ENCODE measurements at places on chromosomes 11 and 22.

DNA sequence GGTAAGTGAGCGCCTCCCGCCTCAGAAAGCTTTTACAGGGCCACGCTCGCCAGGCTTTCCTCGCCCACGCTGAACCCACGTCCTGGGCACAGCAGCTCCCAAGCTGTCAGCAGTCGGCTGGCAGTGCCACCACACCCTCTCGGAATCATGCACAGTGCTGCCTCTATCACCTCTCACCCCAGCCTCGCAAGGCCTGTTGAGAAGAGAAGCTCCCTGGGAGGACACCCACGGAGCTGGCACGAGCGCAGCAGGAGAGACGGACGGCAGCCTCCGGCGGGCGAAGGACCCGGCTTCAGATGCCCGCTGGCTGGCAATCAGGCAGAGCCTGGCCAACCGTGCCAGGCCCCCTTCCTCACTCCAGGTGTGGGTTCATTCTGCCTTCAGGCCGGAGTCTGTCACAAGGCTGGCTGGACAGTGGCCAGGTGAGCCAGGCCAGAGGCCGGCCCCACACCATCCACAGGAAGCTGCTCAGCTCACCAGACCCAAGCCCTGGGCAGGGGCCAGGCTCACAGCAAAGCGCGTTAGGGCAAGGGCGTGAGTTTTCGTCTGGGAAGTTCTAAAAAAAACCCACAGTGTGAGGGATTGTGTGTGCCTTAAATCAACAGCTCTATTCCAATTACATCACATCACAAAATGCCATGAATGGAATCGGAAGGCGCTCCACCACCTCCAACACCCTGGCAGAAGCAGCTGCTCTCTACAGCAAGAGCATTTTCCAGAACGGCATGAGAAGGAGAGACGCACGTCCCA lies 33.2 kb downstream of the TOLLIP start:
- no peaks in the 10 kb centered on the region for H3K4me1 ChIP-seq
- no peak overlapping the region for H3K27ac ChIP-seq
- DNase-seq: no peak
- H3K36me3 ChIP-seq: no peaks in the 10 kb centered on the region
- H3K27me3 ChIP-seq: no peaks in the 10 kb centered on the region

- DNase-seq: no peak
- H3K4me3 ChIP-seq: no peak overlapping the region
- H3K4me1 ChIP-seq: no peaks in the 10 kb centered on the region
- no peak overlapping the region for H3K27ac ChIP-seq
- H3K36me3 ChIP-seq: no peaks in the 10 kb centered on the region
These were observed 60.4 kb downstream of the BCL2L13 start for GRCh38 chr22:17698948-17699347.

- no peaks in the 10 kb centered on the region for H3K36me3 ChIP-seq
- no peaks in the 10 kb centered on the region for H3K27me3 ChIP-seq
- H3K27ac ChIP-seq: no peak overlapping the region
These were observed 17.2 kb upstream of the TAB1 start for GRCh38 chr22:39382410-39382809.

DNA sequence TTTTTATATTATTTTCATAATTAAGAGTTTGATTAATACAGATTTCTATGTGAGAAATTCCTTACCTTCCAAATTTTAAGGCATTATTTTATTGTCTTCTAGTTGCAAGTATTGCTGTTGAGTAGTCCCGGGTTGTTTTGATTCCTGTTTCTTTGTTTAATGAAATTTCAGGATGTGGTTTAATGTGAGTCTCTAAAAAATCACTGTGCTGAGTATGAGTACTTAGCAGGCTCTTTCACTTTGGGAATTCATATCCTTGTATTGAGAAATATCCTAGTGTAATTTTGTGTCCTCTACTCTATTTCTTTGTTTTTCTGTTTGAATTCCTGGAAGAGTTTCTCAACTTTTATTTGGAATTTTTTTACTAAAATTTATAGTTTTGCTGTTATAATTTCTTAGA lies 113.2 kb downstream of the TMEM135 start:
- H3K4me1 ChIP-seq: no peaks in the 10 kb centered on the region
- no peak overlapping the region for H3K4me3 ChIP-seq
- no peak overlapping the region for H3K27ac ChIP-seq
- DNase-seq: no peak

DNA sequence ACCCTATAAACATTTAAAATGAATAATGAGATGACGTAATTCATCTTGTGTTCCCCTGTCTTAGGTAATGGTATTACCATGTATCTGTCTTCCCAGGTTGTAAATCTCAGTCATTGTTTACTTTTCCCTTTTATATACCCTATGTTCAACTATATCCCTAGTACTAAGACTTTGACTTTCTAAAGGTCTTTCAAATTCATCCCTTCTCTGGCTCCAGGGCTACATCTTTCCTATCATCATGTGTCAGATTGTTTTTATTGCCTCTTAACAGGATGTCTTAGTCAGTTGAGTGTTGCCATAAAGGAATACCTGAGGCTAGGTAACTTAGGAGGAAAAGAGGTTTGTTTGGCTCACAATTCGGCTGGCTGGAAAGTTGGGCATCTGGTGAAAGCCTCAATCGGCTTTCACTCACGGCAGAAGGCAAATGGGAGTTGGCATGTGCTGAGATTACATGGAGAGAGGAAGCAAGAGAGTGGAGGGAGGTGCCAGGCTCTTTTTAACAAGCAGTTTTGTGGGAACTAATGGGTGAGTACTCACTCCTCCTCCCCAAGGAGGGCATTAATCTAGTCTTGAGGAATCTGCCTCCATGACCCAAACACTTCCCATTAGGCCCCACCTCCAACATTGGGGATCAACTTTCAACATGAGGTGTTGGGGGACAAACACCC lies 11.6 kb upstream of the DLAT start:
- no peaks in the 10 kb centered on the region for H3K36me3 ChIP-seq
- H3K4me1 ChIP-seq: no peaks in the 10 kb centered on the region
- DNase-seq: no peak
- no peak overlapping the region for H3K27ac ChIP-seq
- H3K27me3 ChIP-seq: no peaks in the 10 kb centered on the region
- no peak overlapping the region for H3K4me3 ChIP-seq

- no peaks in the 10 kb centered on the region for H3K27me3 ChIP-seq
- H3K27ac ChIP-seq: no peak overlapping the region
- DNase-seq: no peak
These were observed 3.4 kb upstream of the ZC3H12C start for GRCh38 chr11:110089617-110090282.

DNA sequence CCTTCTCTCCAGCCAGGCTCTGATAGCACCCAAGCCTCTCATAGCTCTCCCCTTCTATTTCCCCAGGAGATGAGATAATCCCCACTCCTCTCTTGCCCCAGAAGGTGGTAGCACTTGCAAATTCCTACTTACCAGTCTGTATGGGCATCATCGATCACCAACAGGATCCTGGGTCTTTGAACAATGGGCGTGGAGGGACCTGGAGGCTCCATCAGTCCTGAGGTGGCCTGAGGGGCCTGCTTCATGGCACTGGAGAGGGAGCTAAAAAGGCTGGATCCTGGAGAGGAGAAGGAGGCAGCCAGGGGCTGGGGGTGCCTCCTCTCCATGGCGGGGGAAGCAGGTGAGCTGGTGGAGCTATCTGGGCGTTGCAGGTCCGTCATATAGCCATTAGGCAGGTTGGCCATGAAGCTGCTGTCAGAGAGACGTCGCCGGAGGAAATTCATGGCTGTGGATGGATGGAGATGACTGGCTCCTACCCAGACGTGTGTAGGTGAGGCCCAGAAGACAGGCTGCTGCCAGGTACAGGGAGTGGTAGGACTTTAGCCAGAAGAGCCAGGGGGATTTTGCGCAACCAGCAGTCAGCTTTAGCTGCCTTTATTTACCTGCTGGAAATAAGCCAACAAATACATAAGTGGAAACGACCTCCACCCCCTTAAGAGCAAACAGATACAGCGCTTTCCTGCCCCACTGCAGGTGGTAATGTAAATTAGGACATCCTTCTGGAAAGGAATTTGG lies 51.8 kb downstream of the SYN3 start:
- no peak overlapping the region for H3K4me3 ChIP-seq
- no peaks in the 10 kb centered on the region for H3K36me3 ChIP-seq
- H3K4me1 ChIP-seq: no peaks in the 10 kb centered on the region
- no peak for DNase-seq

- no peak for DNase-seq
- no peak overlapping the region for H3K4me3 ChIP-seq
- no peaks in the 10 kb centered on the region for H3K4me1 ChIP-seq
- no peaks in the 10 kb centered on the region for H3K27me3 ChIP-seq
- no peak overlapping the region for H3K27ac ChIP-seq
These were observed 168.6 kb upstream of the MTMR2 start for GRCh38 chr11:96092511-96092910.

DNA sequence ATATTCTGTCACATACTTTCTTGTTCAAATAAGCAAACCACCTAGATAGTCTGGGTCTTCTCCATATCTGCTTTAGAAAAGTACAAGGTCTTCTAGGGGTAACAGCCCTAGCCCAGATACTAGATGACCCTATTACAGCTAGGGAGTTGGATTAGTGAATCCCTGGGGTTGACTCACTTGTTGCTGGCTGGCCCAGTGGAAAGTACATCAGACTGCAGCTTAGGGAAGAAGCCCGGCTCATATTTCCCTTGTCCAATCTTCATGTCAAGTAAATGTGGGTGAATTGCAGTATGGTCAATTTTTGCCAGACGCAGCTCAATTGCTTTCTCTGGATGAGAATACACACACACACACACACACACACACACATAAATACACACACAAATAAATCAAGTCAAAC lies 79.1 kb upstream of the SCUBE2 start:
- H3K36me3 ChIP-seq: no peaks in the 10 kb centered on the region
- peaks cover 5% of the 10 kb centered on the region for H3K4me1 ChIP-seq
- no peak overlapping the region for H3K27ac ChIP-seq
- no peak for DNase-seq

DNA sequence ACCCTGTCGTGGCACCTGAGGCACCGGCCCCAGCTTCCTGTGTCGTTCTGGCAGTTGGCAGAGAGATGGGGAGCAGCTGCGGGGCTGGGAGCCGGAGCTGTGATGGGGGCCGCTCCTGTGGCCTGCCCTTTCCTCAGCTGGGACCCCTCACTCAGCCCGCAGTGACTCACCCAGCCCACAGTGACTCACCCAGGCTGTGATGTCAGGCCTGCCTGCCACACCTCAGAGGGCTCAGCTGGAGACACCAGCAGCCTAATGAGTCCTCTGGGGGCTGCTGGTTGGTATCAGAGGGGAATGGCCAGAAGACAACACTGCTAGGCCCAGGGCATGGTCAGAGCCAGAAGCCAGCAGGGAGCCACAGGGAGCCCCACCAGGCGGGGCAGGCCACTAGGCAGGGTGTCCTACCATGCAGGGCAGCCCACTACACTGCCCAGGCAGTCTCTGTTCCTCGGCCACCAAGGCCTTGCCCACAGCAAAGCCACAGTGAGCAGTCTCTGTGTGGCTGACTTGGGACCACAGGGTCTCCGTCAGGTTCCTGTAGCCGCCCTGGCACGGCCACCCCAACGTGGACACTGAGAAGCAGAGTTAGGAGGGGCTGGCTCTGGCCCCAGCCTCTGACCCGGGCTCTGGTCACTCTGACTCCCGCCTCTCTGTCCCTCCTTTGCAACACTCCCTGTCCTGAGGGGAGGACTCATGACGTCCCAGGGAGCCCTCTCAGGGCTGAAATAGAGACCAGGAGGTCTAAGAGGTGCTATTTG lies 4.2 kb upstream of the FXYD2 start:
- no peaks in the 10 kb centered on the region for H3K4me1 ChIP-seq
- H3K27ac ChIP-seq: no peak overlapping the region
- peaks cover 51% of the 10 kb centered on the region for H3K27me3 ChIP-seq
- no peak for DNase-seq
- H3K4me3 ChIP-seq: no peak overlapping the region

DNA sequence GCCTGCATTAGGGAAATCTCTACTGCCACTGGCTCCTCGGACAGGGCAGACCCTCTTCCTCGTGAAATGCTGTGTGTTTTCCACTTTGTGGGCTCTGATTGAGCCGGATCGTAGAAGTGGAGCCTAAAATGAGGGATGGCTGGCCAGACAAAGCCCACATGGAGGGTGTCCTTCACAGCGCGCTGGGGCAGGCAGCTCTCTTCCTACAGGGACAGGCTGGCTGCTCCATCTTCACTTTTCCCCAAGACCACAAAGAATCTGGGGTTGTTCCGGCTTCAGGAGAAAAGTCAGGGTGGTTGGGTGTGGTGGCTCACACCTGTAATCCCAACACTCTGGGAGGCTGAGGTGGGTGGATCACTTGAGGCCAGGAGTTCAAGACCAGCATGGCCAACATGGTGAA lies 94.9 kb downstream of the MORC2 start:
- DNase-seq: no peak
- H3K4me3 ChIP-seq: no peak overlapping the region
- H3K4me1 ChIP-seq: no peaks in the 10 kb centered on the region
- no peak overlapping the region for H3K27ac ChIP-seq
- H3K27me3 ChIP-seq: no peaks in the 10 kb centered on the region

DNA sequence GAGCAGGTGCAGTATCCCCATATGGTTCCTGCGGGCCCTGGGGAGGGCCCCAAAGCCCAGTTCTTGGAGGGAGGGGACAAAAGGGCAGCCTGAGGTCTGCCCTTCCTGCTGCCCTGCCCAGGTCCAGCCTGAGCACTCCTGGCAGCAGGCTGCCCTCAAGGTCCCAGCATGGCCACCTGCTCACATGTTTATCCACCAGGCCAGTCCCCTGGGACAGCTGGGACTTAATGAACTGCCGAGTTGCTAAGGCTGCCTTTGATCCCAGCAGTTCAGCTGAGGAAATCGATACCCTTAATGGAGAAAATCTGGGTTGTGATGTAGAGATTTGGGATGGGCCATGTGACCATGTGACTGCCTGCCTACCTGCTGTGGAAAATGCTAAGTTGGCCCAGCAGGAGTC lies 146.2 kb downstream of the TRIM29 start:
- H3K36me3 ChIP-seq: no peaks in the 10 kb centered on the region
- H3K4me1 ChIP-seq: no peaks in the 10 kb centered on the region
- no peak for DNase-seq
- peaks cover 12% of the 10 kb centered on the region for H3K27me3 ChIP-seq
- H3K4me3 ChIP-seq: no peak overlapping the region
- no peak overlapping the region for H3K27ac ChIP-seq

DNA sequence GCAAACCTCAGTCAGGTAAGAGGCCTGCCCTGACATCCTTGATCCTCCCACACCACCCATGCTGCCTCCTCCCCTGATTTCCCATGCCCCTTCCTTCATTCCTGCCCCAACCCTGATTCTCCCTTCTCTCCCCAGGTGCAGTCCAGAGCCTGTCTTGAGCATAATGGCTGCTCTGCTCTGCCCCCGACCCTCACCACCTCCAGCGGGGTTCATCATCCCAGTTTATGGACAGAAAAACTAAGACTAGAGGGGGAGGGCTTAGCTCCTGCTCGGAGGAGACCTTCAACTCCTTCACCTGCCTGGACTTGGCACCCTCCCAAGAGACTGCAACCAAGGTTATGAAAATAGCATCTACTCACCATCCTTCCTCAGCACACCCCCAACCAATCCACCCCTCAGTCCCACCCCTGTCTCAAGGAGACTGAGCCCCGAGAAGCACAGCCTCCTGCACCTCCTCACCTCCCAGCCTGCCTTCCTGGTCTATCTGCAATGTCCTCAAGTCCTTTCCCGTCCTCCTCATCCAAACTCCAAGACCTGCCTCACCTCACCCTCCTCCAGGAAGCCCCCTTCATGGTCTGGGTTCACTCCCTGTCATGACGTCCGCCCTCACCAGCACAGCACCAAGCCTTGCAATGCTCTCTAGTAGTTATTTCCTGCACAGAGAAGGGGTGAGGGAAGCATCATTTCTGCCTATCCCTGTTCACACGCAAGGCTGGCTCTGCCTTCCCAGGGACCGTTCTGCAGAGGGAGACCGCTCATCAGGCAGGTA lies 103.1 kb downstream of the PDE2A start:
- no peaks in the 10 kb centered on the region for H3K4me1 ChIP-seq
- DNase-seq: no peak
- no peaks in the 10 kb centered on the region for H3K36me3 ChIP-seq
- H3K27ac ChIP-seq: no peak overlapping the region
- no peaks in the 10 kb centered on the region for H3K27me3 ChIP-seq
- no peak overlapping the region for H3K4me3 ChIP-seq
